ENCODE measurements at places on chromosomes 16 and 17.

DNA sequence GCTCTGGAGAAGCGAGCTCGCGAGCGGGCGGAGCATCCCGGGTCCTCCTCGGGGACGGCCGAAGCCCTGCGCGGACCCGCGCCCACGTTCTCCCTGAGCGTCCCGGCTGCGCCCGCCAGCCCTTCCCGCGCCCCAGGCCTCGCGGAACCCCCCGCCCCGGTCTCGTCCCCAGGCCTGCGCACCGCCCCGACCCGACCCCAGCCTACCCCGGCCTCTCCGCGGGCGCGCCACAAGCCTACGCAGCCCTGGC is 159 bp downstream of the USP36 start:
- no peak for DNase-seq

DNA sequence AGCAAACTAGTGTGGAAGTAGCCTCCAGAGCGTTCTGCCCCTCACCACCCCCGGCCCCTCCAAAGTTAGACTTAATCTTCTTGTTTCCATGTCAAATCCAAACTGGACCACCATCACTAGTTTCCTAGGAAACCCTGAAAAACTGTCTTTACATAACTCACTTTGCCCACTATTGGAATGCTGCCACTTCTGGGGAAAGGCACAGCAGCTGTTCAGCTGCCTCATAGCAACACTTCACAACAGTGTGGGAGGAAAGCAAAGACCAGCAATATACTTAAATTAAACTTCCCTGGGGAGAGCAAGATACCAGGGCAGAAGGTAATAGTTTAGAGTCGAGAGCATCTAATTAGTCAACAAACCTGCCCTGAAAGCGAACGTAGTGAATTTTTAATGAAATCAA is 452.2 kb downstream of the KCNJ2 start:
- DNase-seq, result no peak

- no peak for DNase-seq
These were observed 153.0 kb upstream of the RBL2 start for GRCh38 chr16:53281280-53281679.

GRCh38 chr17:58325289-58325726 is 3.3 kb downstream of the TSPOAP1 start:
- DNase-seq, result no peak

DNA sequence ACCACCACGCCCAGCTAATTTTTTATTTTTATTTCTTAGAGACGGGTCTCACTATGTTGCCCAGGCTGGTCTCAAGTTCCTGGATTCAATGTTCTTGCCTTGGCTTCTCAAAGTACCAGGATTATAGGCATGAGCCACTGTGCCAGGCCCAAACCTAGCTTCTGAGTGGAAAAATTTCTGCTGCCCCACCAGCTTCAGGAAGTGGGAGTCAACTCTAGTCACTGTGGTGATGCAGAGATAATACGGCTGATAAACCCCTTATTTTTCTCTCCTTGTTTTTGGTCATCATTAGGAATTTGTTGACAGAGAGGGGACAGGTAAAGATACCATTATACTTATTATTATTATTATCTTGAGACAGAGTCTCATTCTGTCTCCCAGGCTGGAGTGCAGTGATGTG is 27.8 kb upstream of the PHOSPHO1 start:
- no peak for DNase-seq

DNA sequence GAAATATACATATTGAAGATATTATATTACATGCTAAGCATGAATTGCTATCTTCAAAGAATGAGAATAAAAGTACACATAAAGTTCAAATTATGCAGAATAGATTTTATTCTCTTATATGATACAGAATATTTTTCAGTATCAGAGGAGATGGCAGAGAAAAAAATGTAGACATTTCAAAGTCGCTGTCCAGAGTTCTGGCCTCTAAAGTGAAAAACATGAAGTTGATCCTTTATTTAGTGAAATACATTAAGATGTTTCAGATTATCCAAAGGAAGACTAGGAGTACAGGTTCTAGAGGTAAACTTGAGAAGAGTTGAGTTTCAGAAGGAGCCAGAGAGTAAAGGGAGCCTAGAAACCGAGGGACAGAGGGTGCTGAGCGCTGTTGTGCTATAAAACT is 303.6 kb downstream of the UTP18 start:
- no peak for DNase-seq

DNA sequence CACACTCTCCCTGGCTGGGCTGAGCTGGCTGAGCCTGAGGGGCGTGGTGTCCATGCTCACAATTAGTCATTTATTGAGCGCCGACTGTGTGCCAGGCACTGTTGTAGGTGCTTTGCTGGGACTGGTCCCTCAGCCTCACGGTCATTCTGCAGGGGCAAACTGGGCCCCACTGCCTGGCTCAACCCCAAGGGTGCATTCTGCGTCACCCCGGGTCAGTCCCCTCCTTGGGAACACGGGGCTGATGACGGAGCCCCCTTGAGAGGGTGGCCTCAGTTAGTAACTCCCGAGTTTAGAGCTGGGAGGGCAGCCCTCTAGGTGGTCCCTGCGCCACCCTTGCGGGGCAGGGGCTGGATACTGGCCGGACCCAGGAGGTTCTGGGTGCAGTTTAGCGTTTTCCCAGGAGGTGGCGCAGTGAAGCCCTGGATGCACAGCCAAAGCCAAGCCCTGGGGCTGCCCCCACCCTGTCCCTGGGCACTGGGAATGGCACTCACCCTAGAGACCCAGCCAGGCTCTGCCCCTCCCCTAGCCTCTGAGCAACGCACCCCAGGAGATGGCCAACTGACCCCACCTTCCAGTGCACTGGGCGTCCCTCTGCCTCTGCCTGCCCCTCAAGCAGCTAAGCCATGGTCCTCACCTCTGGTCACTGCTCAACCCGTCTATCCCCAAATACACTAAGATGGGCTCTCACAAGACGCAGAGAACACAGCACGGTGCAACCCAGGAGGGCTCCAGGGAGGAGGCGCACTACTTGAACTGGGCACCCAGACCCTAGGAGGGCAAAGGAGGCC is 243.2 kb upstream of the GSE1 start:
- DNase-seq, result peak; percentile 28

DNA sequence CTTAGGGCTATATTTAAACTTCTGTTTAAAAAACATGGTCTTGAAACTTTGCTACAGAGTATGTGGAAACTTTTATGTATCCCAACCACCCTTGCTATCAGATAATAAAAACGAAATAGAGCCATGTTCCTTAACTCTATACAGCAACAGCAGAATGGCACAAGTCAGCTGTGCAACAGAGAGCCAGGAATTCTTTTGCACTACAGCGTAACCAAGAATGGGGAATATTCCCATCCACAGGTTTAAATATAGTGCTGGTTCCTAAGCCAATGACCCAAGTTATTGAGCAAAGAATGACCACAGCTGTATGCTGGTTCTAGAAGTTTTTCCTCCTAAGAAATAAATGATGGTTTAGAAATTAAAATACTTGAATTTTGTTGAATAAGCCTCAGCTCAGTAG is 33.1 kb downstream of the SETD6 start:
- DNase-seq, result no peak

GRCh38 chr16:49409121-49409520 is 35.5 kb downstream of the C16orf78 start:
- DNase-seq, result no peak

- no peak for DNase-seq
These were observed 35.4 kb downstream of the SYCE1L start for GRCh38 chr16:77234611-77235010.

- peak; percentile 66 for DNase-seq
These were observed 231.2 kb downstream of the FOXL1 start for GRCh38 chr16:86809458-86809955.

DNA sequence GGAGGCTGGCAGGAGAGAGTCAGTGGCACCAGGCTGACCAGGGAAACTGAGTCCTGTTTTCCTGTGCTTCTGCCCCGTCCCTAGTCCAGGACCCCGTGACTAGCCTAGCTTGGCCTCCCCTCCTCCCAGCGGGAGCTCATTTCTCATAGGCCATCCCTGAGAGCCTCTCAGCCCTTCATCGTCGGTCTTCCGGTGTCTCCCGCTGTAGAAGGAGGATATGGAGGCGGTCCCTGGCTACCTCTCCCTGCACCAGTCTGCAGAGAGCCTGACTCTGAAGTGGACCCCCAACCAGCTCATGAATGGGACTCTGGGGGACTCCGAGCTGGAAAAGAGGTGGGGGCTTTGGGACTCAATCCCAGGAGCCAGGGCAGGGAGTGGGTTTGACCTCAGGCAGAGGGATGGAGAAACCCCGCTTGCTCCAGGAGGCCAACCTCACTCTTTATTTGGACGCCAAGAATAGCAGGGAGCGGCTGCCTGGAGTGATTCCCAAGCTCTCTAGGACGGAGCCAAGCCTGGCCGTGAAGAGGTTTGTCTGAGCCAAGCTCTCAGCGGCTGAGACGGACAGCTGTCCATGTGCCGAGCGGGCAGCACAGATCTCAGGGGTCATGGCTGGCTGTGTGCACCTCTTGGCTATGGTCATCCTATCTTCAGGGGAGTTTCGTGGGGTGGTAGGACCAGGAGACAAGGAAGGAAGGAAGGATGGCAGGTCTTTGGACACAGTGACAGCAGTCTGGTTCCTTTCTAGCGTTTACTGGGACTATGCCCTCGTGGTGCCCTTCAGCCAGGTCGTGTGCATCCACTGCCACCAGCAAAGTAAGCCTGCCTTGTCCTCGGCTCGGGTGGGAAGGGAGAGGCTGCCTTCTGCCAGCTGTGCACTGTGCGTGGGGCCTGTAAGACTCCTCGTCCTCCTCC is 26.8 kb downstream of the SGSM2 start:
- DNase-seq, result no peak

DNA sequence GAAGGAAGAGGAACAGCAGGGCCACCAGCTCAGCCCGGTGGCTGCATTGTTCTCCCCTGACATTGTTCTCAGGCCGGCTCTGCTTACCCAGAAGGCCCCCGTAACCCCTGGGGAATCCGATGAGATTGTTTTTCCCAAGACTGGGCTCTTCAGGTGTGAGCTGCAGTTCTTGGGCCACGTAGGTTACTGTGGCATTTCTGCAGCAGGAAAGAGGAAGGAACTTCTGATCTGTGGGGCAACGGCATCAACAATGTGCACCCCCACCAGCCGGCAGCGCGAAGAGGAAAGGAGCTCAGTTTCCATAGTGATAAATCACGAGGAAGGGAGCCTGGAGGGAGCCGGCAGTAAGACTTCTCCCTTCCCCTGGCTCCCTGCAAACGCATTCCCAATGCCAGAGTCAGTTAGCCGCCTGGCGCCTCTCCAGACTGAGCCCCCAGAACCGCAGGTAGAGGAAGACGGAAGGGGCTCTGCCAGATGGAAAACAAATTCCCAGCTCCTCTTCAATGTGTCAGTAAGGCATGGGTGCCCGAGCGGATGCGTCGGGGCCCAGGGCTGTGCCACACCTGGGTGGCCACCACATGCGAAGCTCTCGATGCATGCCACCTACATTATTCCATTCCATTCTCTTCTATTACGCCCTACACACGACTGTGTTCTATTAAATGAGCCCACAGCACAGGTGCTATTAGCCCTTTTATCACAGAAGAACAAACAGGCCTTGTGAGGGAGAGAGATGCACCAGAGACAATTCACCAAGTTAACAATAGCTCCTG is 21.5 kb upstream of the PECAM1 start:
- no peak for DNase-seq

- no peak for DNase-seq
These were observed 721 bp downstream of the TBCD start for GRCh38 chr17:82752371-82753200.

DNA sequence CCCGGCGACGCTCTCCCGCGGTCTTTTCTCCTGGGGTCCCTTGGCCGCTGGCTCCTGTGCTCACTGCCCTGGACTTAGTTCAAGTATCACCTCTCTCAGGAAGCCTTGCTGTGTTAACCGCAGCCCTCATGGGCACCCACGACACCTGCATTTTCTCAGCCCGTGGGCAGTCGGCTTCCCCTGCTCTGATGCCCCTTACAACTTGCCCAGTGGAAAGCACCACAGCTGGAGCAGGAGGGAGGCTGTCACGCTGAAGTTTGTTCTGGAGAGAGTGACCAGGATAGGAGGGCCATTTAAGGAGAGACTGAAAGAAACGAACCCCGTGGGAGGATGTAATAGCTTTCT is 395 bp downstream of the STXBP4 start:
- DNase-seq, result no peak

GRCh38 chr17:48915459-48916282 is 7.5 kb downstream of the UBE2Z start:
- peak; percentile 45 for DNase-seq
